Activated naive CD4-positive, alpha-beta T cell (primary cell): ENCODE measurements at places on chromosomes 6 and 20.

- no peak for DNase-seq
Observed at GRCh38 chr6:14925699-14926026, 320.2 kb upstream of the JARID2 start.

GRCh38 chr20:24950836-24951525 lies 1.9 kb downstream of the CST7 start:
- DNase-seq = no peak

DNA sequence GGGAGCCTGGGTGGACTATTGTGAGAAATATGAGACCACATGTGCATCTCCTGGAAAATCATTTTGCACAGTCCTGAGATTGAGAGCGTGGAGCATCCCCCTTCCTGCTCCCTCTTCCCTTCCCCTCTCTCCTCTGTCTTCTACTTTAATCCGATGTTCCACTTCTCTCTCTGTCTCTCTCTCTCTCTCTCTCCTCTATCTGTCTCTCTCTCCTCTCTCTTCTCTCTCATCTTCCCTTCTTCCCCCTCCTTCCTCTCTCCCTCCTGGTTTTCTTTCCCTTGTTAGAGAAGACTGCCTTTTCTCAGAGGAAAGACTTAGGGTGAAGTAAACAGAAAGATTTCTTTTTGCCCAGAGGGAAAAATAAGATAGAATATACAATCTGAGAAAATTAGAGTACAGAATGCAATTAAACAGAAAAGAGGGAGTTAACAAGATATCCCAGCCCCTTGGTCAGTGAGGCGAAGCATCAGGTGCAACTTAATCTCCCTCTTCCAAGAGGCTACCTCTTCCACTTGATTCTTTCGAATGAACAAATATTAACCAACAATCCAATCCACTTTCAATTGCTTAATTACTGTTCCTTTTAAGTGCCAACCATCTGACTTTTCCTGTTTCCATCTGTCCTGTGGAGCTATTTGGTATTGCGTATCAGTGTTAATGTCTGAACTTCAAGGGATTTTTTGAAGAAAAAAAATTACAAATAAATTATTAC lies 14.6 kb downstream of the KHDC1 start:
- no peak for DNase-seq

DNA sequence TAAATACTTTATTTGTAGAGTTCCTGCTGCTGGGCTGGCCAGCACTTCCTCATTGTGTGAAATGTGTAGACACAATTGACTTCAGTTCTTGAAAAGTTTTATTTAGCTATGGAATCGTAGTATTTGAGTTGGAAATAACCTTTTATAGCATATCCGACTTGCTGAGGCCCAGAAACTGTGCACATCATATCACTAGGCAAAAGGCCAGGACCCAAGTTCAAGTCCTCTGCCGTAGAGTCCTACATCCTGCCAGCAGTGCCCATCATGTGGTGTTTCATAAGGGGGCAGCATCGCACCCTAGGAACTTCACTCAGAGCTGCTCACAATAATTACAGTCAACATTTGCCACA lies 207.7 kb upstream of the SNX9 start:
- DNase-seq = no peak

GRCh38 chr6:38391206-38391605 lies 248.5 kb downstream of the BTBD9 start:
- DNase-seq = no peak

- no peak for DNase-seq
Observed at GRCh38 chr6:163707387-163708355, 293.2 kb downstream of the QKI start.

- no peak for DNase-seq
Observed at GRCh38 chr20:611843-612185, 1.7 kb upstream of the TCF15 start.

- DNase-seq = no peak
Observed at GRCh38 chr6:86016077-86016476, 373.4 kb upstream of the SYNCRIP start.

GRCh38 chr20:20364593-20365479 lies 3.1 kb upstream of the INSM1 start:
- DNase-seq = no peak

GRCh38 chr6:95243053-95243452 lies 334.3 kb upstream of the MANEA start:
- no peak for DNase-seq

DNA sequence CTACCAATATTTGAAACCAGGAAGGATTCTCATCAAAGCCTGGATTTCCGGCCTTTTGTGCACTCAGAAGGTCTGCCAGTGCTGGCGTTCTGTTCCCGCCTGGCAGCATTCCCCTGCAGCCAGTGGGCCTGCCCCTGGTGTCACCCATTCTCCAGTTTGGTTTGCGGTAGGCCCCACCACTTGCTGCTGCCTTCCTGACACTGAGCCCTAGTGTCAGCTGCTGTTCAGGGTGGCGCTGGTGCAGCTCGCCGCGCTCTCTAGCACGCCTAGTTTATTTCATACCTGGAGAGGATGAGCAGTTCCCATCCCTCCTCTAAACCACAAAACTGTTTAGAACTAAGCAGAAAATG lies 9.5 kb downstream of the NPEPL1 start:
- no peak for DNase-seq

DNA sequence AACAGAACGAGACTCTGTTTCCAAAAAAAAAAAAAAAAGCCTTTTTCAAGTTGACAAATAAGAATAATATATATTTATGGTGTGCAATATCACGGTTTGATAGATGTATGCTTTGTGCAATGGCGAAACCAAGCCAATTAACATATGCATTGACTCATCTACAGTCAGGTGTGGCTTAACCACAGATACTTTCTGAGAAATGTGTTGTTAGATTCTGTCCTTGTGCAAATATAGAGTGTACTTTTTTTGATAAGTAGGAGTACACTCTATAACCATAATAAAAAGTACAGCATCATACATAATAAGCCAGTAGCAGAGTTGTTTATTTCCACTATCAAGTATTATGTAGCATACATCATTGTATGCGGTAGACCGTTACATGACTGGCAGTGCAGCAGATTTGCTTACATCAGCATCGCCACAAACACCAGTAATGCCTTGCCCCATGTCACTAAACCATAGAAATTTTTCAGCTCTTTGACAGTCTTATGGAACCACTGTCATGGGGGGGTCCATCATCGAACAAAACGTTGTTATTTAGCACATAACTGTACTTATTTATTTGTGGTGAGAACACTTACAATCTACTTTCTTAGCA lies 59.2 kb downstream of the TMEM170B start:
- no peak for DNase-seq

DNA sequence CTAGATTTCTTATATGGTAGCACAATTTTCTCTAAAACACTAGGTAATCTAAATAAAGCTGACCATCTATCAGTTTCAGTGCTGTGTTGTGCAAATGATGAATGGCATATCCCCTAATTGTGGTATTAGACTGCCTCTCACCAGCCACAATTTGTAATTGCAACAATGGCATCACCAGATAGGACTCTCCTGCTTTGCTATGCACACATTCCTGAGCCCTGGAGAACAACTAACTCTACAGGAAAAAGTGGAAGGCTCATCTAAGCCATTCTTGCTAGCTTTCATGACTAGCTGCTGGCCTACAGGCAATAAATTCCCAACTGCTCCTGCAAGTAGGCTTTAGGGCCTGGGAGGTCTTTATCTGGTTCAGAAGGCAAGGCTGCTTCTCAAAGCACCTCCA lies 974.1 kb downstream of the EYS start:
- DNase-seq = no peak

DNA sequence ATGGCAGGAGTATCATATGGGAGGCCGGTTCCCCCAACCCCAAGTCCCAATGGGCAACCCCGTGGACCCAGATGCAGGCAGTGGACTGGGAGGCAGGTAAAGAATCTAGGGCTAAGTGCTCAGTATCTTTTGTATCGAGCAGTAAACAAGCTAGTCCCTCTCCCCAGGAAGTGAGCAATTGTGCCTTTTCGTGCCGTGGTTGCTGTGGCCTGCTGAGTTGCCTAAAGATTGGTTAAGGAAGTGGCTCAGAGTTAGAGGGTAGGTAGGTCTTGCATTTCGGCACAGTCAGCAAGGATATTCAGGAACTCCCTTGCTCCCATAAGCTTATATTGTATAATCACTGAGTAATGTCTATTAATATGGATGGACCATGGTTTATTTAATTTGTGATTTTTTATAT lies 1.3 kb upstream of the DNAH8 start:
- peak; percentile 3 for DNase-seq

DNA sequence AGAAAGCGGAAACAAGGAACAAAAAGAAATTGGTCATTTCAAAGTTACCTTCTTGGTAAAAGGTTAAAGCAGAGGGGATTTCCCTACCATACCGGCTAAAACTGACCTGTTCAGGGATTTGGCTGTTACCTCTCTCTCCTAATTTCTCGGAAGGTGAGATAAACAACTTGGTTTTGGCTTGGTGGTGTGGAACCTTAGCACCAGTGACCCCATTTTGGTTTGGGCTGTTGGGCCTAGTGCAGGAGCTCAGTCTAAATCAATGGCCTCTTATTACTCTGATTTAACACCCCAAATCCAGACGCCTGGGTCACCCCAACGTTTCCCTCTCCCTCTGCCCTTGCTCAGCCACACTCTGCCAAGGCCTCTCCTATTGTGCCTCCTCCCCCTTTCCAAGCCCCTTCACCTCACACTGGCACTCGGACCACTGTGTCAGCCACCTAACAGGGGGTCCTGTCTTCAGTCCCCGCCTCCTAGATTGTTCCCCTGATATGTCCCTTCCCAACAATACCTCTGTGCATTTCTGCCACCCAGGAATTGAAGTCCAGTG lies 8.3 kb downstream of the NCR2 start:
- no peak for DNase-seq

DNA sequence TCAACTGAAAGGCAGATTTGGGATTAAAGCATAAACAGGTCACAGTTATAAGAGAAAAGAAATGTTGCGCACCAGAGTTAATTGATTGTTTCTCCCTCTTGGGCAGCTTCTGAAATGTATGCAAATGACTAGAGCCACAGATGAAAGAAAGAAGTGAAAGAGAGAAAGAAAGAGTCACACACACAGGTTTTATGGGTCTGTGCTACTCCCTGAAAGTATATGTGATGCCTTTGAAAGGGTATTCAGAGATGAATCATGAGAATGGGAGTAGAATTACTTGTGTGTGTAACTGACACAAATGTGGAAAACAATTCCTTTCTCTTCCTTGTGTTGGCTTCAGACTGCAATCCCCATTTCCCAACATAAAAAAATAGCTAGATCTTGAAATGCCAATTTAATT lies 196.9 kb downstream of the FOXA2 start:
- no peak for DNase-seq

- no peak for DNase-seq
Observed at GRCh38 chr20:1992359-1993110, 1.3 kb downstream of the PDYN start.

- DNase-seq = no peak
Observed at GRCh38 chr20:63483834-63484233, 11.4 kb upstream of the KCNQ2 start.

GRCh38 chr6:42279966-42280629 lies 62.4 kb upstream of the MRPS10 start:
- DNase-seq = no peak

DNA sequence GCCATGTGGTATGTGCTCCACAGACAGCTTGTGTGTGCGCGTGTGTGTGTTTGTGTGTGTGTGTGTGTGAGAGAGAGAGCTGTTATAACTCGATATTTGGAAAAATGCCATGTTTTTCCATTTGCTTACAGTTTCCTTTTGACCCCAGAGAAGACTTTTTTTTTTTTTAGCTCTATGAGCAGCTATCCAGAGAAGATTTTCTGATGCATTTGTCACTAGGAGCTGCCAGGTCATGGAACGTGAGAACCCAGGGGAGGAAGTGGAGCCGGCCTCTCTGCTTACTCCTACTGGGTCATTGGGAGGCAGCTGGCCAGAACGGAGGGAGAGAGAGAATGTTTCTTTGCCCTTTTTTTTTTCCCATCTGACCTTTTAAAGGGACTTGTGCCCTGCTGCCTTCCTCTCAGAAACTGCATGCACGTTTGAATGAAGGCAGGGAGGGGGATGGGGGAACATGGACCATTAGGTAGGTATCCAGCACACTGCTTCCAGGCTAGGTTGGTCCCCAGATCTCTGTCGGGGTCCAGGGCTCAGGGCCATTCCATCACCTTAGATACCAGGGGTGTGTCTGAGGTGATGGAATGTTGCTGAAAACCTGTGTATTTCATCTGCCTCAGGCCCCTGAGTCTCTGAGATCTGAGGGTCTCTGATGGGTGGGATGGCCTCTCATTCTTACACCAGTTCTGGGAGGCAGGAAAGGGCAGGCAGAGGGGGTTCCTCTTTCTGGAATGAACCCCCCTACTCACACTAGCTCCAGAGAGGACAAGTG lies 11.2 kb upstream of the MRPS18A start:
- DNase-seq = no peak

DNA sequence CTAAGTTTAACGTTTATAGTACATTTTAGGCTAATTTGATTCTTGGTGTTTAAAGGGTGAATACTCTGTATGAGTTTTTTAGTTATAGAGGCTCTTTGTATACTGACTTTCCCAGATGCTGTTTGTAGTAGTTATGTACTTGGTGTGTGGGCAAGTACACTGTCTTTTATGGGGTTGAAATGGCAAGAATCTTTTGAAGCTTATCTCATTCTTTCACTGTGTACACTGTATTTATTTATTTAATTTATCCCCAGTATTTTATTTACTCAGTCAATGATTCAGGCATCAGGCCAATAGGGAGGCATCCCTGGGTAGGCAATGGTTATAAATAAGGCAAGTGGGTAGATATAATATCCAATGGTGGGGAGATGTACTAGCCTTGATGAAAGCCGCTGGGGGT lies 277.0 kb upstream of the PTCHD4 start:
- no peak for DNase-seq

DNA sequence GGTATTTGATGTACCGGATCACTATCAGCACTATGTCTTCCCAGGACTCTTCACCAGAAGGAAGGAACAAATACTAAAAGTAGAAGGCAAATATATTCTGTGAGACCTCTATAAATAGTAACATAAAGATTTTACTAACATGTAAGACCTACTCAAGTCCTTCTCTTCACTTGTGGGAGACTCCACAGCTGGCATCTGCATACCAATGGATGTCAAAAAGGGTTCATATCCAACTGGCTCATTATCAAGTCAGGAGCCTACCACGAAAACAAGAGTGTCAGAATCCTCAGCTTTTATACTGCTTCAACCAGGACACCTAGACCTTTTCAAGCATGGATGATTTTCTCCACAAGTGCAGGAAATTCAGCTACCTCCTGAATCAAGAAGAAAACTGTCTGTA lies 20.0 kb upstream of the MARCKS start:
- no peak for DNase-seq

DNA sequence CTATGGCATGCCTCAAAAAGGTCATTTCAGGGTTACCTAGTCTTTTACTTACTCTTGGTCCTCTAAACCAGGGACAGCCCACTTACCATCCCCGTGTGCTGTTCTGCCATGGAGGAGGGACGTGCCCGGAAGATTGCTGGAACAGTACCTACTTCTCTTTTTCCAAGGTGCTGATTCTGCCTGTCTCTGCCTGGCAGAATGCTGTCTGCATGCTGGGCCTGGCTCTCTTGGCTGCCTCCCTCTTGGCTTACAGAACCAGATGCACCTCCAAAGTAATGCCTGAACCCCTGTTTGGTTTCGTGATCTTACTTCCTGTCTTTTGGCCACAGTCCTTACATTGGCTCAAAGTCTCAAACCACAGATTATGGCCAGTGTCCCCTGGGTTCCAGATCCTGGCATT lies 120.7 kb upstream of the NT5E start:
- no peak for DNase-seq
